ENCODE measurements at places on chromosomes 5 and 9.

- no peak for DNase-seq
These were observed 85.9 kb upstream of the FAM120A start for GRCh38 chr9:93365427-93366118.

DNA sequence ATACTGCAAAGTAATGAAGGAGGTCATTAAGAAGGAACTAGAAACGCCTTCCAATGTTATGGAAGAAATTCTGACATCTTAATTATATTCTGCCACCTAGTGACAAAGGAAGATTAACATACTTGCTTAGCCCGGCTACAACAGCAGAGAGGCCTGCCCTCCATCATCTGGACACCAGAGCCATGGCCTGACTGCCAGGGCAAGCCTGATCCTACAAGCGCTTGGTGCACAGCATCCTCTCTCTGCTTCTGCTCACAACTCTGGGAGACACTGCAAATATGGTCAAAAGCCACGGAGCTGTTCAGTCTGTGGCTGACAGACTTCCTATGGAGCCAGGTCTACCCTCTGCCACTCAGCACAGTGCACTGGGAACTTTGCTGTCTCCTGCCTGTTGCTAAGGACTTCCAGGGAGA lies 87.3 kb upstream of the SLC44A1 start:
- DNase-seq: peak; percentile 69

DNA sequence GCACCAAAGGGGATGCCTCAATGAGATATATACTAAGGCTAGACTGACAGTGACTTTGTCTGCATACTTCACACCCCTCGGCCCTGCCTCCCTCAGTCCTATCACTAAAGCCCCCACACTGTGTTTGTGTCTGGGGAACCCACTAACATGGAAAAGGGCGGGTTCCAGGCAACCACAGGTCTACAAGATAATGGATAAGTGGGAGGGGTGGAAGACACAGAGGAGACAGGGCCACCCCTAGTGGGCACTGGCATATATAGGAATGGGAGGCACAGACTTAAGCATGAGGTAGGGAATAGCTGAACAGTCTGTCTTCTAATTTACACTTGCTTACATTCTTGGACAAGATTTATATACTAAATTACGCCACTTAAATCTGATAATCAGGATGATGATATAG lies 74.0 kb downstream of the SLIT3 start:
- DNase-seq: no peak

- DNase-seq: no peak
These were observed 46.1 kb upstream of the NEURL1B start for GRCh38 chr5:172594867-172595466.

DNA sequence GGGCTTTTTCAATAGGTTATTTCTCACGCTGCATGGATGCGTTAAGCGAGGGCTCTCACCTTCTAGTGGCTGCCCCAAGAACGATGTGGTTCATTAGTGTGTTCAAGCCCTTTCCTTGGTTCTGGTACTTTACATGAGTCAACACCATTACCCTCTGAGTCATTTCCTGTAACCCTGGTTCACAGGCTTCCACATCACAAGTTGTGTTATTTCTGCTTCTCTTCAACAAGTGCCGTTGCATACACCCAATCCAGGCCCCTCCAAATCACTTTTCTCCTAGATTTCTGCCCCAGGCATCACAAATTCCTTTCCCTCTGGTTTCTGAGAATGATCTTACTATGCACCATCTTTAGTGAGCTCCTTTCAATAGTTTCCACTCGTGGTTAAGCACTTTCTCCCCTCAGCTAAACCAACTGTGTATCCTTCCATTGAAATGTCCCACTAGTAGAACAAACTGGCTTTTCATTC lies 69.5 kb upstream of the RAD23B start:
- DNase-seq: peak; percentile 86

DNA sequence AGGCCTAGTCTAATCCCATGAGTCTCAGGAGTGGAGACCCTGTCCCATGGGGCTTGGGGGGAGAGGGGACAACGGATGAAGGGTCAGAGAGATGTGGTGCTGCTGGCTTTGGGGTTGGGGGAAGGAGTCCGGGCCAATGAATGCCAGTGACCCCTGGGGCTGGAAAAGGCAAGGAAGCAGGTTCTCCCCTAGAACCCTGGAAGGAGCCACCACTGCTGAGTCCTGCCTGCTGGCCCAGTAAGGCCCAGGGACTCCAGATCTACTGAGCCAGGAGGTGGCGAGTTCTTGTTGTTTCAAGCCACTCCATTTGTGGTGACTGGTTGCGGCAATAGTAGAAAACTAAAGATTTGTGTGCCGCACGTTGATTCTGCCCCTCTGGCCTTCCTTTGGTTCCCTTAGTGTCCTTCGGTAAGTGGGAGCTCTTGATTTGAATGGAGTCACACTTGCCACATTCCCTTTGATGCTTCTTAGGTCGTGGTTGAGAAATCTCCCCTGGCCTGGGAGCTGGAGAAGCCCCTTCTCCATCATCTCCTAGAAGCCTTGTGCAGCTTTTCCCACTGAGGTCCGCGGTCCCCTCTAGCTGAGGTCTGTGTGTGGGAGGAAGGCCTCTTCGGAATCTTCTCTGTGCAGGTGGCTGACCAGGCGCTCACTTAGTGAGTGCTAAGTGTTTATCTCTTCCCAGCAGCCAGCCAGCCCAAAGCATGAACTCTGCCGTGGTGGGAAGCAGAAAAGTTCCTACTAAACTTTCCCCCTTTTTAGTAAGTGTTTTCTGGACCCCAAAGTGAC lies 9.0 kb downstream of the FCN1 start:
- no peak for DNase-seq

DNA sequence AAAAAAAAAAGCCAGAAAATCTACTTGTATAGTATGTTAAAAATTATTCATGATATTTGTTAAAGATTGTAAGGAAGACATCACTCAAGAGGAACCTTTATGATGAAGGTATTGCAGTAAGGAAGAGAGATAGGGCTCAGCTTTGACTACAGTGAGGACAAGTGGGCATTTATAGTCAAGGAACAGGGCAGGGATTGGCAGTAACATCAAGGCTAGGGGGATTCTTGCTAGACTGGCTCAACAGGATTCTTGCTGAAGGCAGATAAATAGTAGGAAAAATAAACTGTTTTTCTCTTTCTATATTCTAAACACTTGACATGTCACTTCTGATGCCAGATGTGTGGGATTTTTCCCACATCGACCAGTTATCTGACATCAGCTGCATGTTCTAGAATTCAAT lies 96.7 kb downstream of the ITGA1 start:
- DNase-seq: no peak

All from ACHN (cell line).